ENCODE measurements at places on chromosomes 4 and X.

DNA sequence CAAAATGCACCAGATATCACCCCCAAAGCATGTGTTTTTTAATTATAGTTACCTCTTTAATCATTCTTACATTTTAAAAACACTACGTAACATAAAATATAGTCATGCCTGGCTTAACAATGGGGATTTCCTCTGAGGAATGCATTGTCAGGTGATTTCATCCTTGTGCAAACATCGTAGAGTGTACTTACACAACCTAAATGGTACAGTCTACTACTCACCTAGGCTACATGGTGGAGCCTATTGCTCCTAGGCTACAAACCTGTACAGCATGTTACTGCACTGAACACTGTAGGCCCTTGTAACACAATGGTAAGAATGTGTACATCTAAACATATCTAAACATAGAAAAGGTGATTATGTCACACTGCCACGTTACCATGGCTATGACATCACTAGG, 208.6 kb downstream of the SPOCK3 start:
- no peak for DNase-seq

DNA sequence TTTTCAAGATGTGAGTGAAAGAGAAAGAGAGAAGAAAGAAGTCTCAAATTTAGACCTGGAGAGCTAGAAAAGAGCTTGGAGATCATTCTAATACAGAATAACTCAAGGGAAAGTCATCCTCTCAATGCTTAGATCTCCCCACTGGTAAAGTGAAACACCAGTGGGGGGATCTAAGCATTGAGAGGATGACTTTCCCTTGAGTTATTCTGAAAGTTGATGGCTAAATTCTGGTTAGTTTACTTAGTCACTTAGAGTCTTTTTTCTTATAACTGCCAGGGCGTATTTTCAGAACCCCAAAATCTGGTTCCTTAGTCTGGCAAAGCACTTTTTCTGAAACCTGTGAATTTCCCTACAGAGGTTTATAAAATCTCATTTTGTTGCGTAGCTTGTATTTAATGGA, 198.6 kb downstream of the ARHGAP24 start:
- no peak for DNase-seq

DNA sequence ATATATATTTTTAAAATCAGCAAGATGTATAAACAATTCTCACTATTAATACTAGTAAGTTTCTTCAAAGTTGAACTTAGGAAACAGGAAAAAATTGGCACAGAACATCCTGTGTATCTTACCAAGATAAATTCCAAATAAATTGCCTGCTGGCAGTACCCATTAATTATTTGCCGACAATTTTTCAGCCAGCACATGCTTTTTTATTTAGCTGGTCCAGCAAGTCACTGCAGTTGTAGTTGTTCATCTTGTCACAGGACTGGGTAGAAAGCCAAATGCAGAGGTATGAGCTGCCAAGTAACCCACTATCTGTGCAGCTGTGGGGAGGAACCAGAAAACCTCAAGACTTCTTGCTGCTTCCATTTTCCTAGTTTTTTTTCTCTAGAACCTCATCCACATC, 113.4 kb downstream of the PACRGL start:
- no peak for DNase-seq

DNA sequence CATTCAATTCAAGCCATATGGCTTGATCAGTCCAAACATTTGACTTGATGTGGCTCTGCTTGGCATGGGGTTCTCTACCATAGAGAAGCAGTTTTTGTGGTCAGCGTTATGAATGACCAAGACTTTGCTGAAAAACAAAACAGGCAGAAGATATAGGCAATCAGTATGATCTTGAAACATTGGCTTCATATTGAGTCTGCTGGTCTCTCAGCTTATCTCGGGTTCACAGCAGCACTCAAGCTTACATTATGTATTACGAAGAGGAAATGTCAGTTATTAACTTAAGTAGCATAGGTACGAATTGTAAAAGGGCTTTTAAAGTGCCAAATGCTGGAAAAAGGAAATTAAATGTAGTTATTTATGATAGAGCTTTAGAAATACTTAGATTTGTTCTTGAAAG, 99.0 kb downstream of the AFF2 start:
- DNase-seq, result no peak

DNA sequence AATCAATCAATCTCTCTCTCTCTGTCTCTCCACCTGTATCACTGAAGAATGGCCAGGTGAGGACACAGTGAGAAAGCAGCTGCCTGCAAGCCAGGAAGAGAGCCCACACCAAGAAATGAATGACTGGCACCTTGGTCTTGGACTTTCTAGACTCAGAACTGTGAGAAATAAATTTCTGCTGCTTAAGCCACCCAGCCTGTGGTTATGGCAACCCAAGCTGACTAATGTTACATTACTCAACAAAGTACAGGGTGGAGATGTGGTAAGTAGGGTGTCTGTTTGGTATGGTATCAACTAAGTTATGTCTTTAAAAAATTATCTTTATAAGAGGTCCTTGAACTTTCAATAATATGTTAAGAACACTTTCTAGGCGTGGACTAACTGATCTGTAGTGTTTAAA, 159.3 kb downstream of the EPHA5 start:
- no peak for DNase-seq

DNA sequence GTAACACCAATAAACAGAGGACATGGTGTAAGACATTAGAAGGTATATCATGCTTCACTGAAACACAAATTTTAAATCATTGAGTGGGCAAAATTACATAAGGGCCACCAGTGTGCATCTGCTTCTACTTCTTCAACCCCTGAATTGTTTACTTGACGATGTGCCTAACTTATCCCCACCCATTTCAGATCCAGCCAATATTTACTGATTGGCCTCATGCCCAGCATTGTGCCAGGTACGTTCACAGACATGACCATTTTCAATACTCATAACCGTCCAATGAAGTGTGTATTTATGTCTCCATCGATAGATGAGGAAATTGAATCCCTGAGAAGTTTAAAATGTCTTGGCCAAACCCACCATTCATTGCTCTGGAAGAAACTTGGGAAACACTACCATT, 208.3 kb upstream of the MID1 start:
- DNase-seq, result no peak

- no peak for DNase-seq
Observed at GRCh38 chrX:154074199-154074598, 23.3 kb downstream of the MECP2 start.

- DNase-seq, result no peak
Observed at GRCh38 chr4:53620956-53621355, 29.7 kb upstream of the LNX1 start.

DNA sequence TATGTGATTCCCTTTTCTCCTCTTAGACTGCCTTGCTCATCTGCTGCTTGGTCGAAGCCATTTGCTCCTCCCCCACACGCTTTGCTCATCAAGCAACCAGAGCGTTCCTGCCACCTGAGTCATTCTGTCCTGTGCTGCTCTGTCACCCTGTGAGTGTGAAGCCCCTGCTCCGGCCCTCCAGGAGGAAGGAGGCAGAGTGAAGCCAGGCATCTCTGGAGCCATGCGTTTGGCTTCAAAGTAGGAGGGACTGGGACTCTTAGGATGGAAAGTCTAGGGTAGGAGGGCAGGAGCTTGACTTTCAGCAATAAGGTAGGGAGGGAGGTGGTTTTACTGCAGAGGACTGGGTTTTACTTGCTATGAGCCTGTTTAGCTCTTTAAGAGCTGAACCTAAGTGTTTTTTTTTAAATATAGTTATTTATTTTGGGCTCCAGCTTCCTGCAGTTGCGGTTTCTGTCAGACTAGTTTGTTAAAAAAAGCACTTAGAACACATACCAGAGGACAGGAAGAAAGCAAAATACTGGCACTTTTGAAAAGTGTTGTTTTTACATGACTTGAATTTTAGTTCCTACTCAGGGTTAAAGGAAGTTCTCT, 63.6 kb downstream of the SPINK2 start:
- DNase-seq, result no peak

DNA sequence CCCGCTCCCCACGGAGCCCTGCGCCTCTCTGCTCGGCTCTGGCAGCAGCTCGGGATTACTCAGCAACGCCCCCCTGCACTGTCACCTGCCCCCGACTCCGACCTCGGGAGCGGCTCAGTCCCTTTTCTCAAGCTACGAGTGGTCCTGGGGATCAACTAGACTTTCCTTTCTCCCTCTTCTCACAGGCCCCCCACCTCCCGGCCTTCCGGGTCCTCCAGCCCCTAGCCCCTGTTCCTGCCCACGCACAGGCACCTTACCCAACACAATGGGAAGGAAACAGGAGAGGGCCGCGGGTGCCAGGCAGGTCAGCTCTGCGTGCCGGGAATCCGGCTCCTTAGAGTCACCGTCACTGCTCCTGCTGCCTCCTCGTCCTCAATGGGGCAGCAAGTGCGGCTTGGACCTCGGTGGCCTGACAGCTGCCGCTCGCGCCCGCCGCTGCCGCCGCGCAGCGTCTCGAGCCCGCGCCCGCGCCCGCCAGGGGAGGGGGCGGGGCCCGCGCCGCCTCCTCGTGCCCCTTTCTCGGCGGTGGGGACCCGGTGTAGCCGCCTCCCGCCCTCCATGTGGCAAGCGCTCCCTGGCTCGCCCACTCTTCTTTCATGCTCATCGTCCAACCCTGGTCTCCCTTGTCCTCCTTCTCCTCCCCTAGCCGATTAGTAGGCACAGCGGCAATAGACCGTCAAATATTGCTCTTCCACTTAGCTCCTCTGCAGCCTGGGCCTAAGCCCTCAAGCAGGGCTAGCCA, at the start of gene RAB9B:
Gene RAB9B, minus strand, starts transcription at position 455 of the 742 bp plus-strand sequence. CDS start 6,473 bp downstream, outside the sequence.
- DNase-seq, result peak; percentile 31

GRCh38 chr4:182242787-182243186, 415 bp upstream of the TENM3 start:
- no peak for DNase-seq

GRCh38 chr4:113781439-113782040, 20.0 kb upstream of the CAMK2D start:
- DNase-seq, result no peak

GRCh38 chr4:6967846-6968340, 58.3 kb downstream of the TBC1D14 start:
- DNase-seq, result no peak

DNA sequence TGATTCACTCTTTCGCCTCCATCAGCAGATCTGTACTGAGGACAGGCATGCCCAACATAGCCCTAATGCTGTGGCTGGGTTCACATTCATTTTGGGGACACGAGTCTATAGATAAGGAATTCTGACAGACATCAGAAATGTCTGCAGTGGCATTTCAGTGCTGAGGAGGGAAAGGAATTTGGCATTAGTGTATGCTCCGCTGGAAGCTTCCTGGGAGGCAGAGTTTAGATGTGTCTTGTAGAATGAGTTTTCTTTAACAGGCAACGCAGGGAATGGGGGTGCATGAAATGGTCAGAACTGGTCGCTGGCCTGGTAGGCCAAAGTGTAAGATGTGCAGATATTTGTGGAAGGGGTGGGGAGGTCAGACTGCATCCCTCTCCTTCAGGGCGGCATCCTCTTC, 43.5 kb upstream of the ZNF518B start:
- DNase-seq, result no peak

GRCh38 chr4:47721892-47722575, 115.8 kb downstream of the CORIN start:
- no peak for DNase-seq

DNA sequence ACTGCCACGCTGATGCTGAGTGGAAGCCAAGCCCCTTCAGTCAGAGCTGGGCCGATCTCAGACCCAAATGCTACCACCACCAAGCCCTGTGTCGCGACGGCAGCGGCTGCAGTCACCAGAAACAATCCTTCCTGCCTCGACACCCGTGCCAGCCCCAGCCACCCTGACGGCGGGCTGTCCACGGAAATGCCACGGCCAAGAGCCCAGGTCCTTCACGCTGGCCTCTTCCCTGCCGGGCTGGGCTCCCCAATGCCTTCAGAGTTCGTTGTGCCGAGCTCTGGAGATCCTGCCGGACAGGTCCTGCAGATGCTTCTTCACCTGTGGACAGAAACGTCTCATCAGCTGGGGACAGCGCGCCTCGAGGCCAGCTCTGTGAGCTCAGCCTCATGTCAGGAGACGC, 19.5 kb downstream of the LRPAP1 start:
- DNase-seq, result no peak

DNA sequence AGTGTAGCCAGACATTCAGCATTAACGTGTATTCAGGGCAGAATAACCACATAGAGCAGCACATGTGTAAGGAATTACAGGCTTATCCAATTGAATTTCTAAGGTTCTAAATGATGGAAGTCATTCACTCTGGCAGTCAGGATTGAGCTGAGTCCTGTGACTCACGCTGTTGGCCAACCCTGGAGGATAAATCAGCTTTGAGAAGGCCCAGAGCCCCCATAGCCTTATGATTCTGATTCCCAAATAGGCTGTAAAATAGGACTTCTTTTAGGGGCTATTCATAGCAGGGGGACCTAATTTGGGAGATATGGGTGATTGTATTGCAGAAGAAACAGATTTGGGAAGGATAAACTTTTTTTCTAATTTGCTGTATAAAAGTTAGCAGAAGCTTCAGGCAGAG, 8.1 kb upstream of the HPF1 start:
- no peak for DNase-seq

DNA sequence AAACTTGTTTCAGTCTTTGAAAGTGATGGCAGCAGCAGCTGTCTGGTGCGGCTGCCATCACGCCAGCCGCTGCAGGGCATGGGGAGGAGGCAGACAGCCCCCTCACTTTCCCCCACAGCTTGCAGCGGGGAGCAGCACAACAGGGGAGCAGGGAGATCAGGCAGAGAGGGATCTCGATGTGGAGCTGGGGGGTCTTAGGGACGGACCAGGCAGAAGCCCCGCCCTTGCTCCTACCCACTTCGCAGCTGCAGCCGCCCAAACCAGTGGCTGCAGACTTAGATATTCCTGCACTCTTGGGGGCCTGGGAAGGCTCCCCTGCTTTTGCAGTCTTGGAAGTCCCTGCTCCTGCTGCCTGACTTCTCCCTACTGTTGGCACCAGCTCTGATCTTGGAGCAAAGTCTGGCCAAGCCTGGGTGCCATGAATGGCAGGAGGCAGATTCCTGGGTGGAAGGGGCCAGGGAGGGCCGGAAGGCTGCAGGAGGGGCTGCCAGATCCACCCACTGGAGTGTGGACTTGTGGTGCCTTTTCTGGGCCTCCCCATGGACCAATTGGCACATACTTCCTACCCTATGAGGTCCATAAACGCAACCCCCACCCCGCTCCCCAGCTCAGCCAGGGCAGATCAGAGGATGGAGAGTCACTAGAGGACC, 14.0 kb upstream of the MFAP3L start:
- DNase-seq, result no peak

- DNase-seq, result no peak
Observed at GRCh38 chrX:49172280-49172780, 632 bp downstream of the PLP2 start.

- DNase-seq, result no peak
Observed at GRCh38 chrX:111353793-111354192, 58.2 kb downstream of the DCX start.

- no peak for DNase-seq
Observed at GRCh38 chr4:151786158-151786495, 25.3 kb upstream of the GATB start.

- DNase-seq, result no peak
Observed at GRCh38 chr4:128917781-128918180, 108.3 kb downstream of the JADE1 start.

GRCh38 chr4:22246847-22247246, 269.0 kb downstream of the ADGRA3 start:
- DNase-seq, result no peak

GRCh38 chr4:112677519-112678091, 40.7 kb downstream of the LARP7 start:
- no peak for DNase-seq

Measured in NCI-H1930 (cell line).